T follicular helper cell (primary cell): ENCODE measurements at places on chromosomes 2 and 18.

DNA sequence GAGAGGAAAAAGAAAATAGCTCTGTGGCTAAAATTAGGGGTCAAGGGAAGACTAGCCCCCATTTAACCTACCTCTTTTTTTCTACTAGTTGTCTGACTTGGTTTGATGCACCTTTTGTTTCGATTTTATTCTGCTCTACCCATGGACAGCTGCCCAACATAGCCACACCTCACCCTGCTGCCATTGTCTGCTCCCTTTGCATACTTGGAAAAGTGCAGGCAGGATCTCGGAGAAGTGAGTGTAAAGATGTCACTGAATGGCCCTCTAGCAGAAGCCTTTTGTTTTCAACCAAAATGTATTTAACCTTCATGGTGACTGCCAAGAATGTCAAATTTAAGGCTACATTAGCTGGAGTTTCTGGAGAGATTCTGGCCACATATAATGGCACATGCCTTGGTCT lies 62.9 kb downstream of the SETBP1 start:
- DNase-seq = no peak

- DNase-seq = no peak
These were observed 49.3 kb upstream of the PROKR1 start for GRCh38 chr2:68594041-68594440.

GRCh38 chr2:224776795-224777558 lies 60.8 kb upstream of the CCDC195 start:
- DNase-seq = no peak

DNA sequence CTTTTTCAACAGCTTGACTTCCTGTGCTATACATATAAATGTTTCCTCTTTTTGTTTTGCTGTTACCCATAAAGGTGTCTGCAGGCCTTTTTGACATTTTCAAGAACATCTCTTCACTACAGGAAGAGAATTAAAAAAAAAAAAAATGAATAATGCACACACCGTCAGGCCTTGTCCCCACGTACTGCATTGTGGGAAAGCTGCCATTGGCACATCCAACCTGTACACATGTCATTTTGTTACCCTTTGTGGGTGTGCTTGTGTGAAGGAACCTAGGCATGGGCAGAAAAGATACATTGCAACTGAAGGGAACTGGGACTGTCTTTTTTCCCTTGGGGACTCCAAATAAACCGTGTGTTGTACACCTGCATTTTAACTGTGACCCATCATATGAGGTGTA lies 16.8 kb upstream of the TMEM37 start:
- DNase-seq = no peak

DNA sequence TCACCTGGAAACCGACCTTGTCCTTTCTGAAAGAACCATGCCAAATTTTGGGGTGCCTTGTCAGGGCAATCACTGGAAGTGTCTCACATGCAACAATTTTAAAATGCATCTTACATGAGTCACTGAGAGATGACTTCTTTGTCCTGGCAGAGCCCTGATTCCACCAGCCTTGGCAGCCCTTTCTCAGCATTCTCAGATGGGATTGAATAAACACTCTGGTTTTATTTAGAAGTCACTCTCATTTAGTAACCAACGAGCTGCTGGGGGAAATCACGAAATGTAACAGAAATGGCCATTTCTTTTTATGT lies 3.8 kb upstream of the ATP8B1 start:
- DNase-seq = no peak

- DNase-seq = no peak
These were observed 50.0 kb upstream of the RFX8 start for GRCh38 chr2:101524806-101525430.

GRCh38 chr2:130389358-130389757 lies 33.5 kb downstream of the PTPN18 start:
- no peak for DNase-seq
